Testis (tissue), 5 donors: ENCODE measurements at places on chromosomes 3 and 15. TPM values are rescaled to one million over a fixed set of nuclear protein-coding genes. Genes with fewer than 3 reads are reported as not detected.

DNA sequence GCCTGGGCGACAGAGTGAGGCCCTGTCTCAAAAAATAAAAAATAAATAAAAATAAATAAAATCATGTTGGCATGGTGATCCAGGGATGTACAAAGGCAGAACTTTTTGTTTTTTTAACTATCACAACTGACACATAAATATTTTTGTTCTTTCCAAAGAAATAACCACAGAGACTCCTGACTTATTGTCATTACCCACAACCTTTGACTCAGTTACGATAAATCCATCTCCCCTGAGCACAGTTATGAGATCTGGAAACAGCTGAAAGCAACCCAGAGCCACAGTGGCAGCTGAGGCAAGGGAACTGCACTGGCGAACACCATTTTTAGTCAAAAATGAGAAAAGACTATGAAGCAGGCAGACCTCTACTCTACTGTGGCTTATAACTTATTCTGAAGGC is 24.0 kb downstream of the OSBPL10 start:
- no peaks in the 10 kb centered on the region for H3K27me3 ChIP-seq
- no peak overlapping the region for H3K27ac ChIP-seq
- DNase-seq: no peak
- no peaks in the 10 kb centered on the region for H3K36me3 ChIP-seq

DNA sequence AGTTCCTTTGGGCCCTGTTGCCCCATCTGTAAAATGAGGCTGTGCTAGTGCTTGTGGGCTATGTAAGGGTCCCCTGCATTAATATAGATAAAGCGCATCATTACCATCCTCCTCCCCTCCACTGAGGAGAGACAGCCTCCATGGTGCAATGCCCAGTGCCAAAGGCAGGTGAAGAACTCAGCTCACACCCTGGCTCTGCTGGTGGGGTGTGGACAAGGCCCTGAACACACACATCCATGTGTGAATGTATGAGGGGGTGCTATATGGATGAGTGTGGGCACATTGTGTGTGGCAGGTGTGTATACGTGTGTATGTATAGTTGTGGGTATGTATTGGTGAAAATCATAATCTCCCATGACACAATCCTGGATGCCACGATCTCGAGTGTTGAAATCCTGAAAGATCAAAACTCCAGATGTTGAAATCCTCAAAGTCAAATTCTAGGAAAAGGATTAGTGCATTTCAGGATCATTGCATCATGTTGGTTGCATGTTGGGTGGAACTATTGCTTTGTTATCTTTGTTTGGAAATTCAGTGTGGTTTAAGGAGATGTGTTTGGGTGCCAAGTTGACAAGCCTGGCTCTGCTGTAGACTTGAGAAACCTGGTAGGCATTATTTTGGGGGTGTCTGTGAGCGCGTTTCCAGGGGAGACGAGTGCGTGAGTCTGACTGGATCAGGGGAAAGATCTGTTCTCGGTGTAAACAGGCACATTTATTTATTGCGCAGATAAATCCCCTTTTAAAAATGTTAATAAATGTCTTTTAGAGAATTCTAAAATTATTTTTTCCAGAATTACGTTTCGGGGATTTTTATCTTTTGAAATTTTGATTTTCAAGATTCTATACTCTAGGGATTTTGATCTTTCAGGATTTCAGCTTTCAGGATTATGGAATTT is 42.0 kb upstream of the SEC61A1 start:
- H3K27ac ChIP-seq: no peak overlapping the region
- no peaks in the 10 kb centered on the region for H3K36me3 ChIP-seq
- DNase-seq: no peak
- H3K4me1 ChIP-seq: peaks cover 3% of the 10 kb centered on the region

Gene UBAP1L
- total RNA-seq: 11.3 TPM

Gene IL5RA
- 0.87 TPM for total RNA-seq

DNA sequence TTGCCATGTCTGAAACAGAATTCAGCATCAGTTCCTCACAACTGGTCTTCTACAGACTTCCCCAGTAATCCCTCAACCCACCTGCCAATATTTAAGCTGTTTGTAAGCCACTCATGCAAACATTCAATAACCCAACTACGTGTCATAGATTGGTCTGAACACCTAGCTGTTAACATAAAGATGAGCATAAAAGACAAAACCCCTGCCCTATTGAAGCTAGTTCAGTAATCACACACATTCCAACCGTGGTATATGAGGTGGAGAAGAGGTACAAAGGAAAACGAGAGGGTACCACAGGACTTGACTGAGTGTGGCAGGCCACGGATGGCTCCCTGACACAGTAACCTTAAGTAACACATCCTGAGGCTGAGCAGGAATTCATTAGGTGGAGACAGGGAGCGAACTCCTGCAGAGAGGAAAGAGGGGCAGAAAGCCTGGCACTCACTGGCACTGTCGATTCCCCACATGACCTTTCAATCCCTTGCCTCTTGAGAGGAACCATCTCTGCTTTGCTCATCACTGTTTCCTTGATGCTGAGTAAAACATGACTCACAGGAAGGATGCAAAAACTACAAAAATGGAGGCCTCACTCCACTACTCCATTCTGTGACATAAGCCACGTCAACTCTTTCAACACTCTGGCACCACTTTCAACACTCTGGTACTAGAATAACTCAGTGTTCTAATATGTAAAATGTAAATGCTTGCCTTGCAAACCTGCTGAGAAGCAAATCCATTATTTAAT is 31.3 kb downstream of the RPN1 start:
- H3K27me3 ChIP-seq: no peaks in the 10 kb centered on the region
- DNase-seq: no peak
- peaks cover 9% of the 10 kb centered on the region for H3K4me1 ChIP-seq
- no peaks in the 10 kb centered on the region for H3K36me3 ChIP-seq

- H3K27me3 ChIP-seq: no peaks in the 10 kb centered on the region
- H3K4me1 ChIP-seq: peaks cover 11% of the 10 kb centered on the region
- no peak for DNase-seq
- no peaks in the 10 kb centered on the region for H3K36me3 ChIP-seq
- H3K27ac ChIP-seq: no peak overlapping the region
- no peak overlapping the region for H3K4me3 ChIP-seq
These were observed 2.2 kb upstream of the EPHB3 start for GRCh38 chr3:184559336-184559735.

Gene CAPN3
- total RNA-seq: 33.6 TPM

DNA sequence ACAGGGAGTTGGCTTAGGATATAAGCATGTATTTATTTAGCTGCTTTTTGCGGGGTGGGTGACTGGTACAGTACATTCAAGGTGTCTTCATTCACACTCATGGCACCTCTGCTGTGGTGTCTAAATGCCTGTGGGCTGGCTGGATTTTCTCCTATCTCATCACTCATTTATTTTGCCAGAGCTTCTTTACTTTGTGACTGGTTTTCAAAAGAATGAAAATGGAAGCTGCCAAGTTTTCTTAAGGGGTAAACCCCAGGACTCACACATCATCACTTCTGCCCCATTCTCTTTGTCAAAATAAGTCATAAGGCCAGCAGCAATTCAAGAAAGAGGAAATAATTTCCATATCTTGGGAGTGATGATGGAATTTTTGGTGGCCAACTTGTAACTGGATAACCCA is 493.4 kb upstream of the ALCAM start:
- DNase-seq: no peak
- no peaks in the 10 kb centered on the region for H3K4me1 ChIP-seq
- no peaks in the 10 kb centered on the region for H3K27me3 ChIP-seq
- H3K27ac ChIP-seq: no peak overlapping the region

Gene SLC25A20
- total RNA-seq: 15.7 TPM

DNA sequence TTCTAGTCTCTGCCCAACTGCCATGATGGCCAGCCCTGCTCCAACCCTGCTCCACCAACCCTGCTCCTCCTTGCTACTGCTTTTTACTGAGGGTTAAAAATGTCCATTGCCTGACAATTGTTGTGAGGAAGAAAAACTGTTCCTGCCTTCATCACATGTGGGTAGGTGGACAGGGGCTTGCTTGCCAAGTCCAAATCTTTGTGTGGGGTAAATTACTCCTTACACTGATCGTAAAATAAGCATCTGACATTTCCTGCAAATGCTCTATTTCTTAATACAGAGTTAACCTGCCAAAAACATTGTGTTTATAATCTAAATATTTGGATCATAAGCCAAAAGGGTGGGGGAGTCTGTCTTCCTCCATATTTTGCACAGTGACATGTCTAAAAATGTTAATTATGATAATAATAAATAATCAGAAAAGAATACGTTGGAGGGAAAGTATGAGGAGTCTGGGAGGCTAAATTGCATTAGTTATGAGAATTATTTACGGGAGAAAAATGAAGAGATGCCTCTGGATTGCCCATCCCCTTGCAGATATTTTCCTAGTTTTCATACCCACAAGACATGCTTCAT is 242.5 kb upstream of the TBL1XR1 start:
- no peaks in the 10 kb centered on the region for H3K27me3 ChIP-seq
- H3K4me3 ChIP-seq: no peak overlapping the region
- no peaks in the 10 kb centered on the region for H3K36me3 ChIP-seq
- no peak for DNase-seq
- peaks cover 6% of the 10 kb centered on the region for H3K4me1 ChIP-seq

GRCh38 chr3:14631687-14632441 is 19.7 kb upstream of the CCDC174 start:
- H3K27me3 ChIP-seq: no peaks in the 10 kb centered on the region
- no peak for DNase-seq
- no peak overlapping the region for H3K27ac ChIP-seq
- no peaks in the 10 kb centered on the region for H3K36me3 ChIP-seq
- no peaks in the 10 kb centered on the region for H3K4me1 ChIP-seq

DNA sequence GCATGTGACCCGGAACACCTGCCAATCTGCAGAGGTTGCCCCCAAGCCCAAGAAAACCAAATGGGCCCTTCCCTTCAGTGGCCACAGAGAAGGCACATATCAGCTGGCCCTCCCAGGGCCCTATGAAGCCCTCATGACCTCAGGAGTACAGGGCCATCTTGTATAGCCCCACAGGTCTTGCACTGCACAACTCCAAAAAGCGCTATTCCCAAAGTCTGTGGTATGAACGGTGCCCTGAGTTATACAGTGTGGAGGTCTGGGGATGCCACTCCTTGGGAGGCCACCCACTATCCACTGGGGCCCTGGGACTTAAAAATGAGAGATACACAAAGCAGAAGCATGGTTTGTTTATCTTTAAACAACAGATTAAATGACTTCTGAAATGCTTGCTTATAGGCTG is 61.5 kb downstream of the CAPN7 start:
- DNase-seq: peak; percentile 13
- no peak overlapping the region for H3K27ac ChIP-seq
- H3K4me1 ChIP-seq: peaks cover 41% of the 10 kb centered on the region
- no peak overlapping the region for H3K4me3 ChIP-seq
- H3K27me3 ChIP-seq: no peaks in the 10 kb centered on the region
- H3K36me3 ChIP-seq: no peaks in the 10 kb centered on the region

Gene ROPN1
- 80.8 TPM for total RNA-seq

- no peak for DNase-seq
- no peak overlapping the region for H3K27ac ChIP-seq
- no peaks in the 10 kb centered on the region for H3K27me3 ChIP-seq
- H3K36me3 ChIP-seq: no peaks in the 10 kb centered on the region
- H3K4me3 ChIP-seq: no peak overlapping the region
- peaks cover 25% of the 10 kb centered on the region for H3K4me1 ChIP-seq
These were observed 20.6 kb downstream of the HEG1 start for GRCh38 chr3:125035217-125035616.

DNA sequence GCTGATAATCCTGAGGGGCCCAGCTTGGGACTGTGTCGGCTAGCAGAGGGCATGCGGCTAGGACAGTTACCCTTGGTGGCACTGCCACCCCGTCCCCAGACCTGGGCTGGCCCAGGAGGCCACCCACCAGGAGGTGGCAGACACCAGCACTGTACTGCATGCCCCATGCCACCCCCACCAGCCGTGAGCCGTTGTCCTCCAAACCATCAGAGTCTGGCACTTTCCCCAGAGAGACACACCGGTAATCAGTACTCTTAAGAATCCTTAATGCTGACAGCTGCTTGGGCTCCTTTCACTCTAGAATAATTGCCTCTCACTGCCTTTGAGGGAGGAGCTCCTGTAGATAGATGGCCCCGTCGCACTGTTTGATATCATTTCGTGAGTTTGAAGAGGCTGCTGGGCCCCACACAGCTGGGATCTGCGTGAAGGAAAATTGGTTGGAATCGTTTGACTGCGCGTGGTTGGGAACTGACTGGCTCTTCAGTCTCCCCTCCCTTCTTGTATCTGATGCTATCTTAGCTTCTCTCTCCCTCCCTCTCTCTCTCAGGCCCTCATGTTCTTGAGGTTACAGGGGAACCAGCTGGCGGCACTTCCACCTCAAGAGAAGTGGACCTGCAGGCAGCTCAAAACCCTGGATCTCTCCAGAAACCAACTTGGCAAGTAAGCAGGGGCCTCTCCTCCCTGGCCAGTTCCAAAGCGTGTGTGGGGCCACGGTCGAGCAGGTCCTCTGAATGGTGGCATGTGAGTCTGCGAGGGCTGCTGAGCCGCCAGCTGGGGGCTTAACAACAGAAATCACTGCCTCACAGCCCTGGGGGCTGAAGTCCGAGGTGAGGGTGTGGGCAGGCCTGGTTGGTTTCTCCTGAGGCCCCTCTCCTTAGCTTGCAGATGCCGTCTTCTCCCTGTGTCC is 94.9 kb downstream of the LRRK1 start:
- peak; percentile 24 for DNase-seq
- peaks cover 20% of the 10 kb centered on the region for H3K4me1 ChIP-seq
- no peaks in the 10 kb centered on the region for H3K27me3 ChIP-seq

DNA sequence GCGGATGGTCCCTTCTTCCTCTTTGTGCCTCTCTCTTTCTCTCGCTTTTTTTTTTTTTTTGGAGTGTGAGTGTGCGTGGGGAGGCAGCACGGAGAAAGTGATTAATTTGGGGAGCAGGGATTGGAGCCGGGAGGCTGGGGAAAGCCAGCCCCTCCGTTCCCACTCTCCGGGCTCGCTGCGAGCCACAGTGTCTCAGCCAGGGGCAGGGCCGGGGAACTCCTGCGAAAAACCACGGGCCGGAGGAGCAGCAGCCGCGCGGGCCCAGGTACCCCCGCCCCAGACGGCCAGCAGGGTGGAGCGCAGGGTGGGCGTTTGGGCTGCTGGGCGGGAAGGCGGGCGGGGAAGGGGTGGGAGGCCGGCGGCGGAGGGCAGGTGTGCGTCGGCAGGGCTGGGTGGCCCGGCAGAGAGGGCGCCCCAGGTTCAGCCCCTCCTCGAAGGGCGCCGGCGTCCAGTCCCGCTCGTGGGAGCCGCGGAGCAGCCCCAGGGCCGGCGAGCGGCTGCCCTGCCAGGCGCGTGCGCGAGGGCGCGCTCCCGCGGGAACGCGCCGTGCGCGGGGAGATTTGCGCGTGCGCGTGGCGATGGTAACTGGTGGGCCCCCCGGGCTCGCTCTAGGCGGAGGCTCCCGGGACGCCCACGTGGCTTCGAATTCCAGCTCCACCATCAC is 1.4 kb downstream of the CHL1 start:
- no peaks in the 10 kb centered on the region for H3K36me3 ChIP-seq
- no peaks in the 10 kb centered on the region for H3K4me1 ChIP-seq
- no peaks in the 10 kb centered on the region for H3K27me3 ChIP-seq
- H3K4me3 ChIP-seq: peak overlapping the region; percentile 60
- DNase-seq: peak; percentile 58

GRCh38 chr3:16150285-16150684 is 24.2 kb upstream of the GALNT15 start:
- H3K27me3 ChIP-seq: no peaks in the 10 kb centered on the region
- no peak for DNase-seq
- H3K4me1 ChIP-seq: peaks cover 6% of the 10 kb centered on the region
- H3K4me3 ChIP-seq: no peak overlapping the region

Gene CASR
- 1.2 TPM for total RNA-seq

- H3K36me3 ChIP-seq: no peaks in the 10 kb centered on the region
- DNase-seq: no peak
- H3K27me3 ChIP-seq: no peaks in the 10 kb centered on the region
- H3K27ac ChIP-seq: no peak overlapping the region
These were observed 16.2 kb downstream of the MUC20 start for GRCh38 chr3:195736866-195737490.

- no peaks in the 10 kb centered on the region for H3K36me3 ChIP-seq
- H3K27ac ChIP-seq: no peak overlapping the region
- H3K4me1 ChIP-seq: no peaks in the 10 kb centered on the region
- H3K27me3 ChIP-seq: no peaks in the 10 kb centered on the region
These were observed 317.5 kb upstream of the TRIM42 start for GRCh38 chr3:140360332-140360731.
